ENCODE measurements at places on chromosomes 2 and 18.
A peak's percentile ranks its signal among the peaks of the same experiment; 100 is the strongest.

DNA sequence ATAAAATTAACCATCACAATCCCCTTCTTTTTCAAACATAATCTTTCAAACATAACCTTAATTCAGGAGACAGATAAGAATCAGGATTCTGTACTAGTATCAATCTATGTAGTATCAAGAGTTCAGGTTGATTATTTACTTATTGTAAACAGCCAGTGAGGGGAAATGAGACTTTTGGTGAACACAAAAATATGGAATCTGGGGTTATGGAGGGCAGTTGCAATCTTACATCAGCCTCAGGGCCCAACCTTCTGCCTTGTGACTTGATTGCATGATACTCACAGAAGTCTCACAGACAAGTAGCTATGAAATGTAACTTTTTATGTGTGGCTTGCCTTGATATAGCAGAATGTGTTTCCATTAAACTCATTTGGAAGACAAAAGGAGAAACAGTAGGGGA is 262.7 kb upstream of the THSD7B start:
- DNase-seq, result no peak

- no peak for DNase-seq
Measured at GRCh38 chr2:151869291-151869690, 41.1 kb upstream of the ARL5A start.

DNA sequence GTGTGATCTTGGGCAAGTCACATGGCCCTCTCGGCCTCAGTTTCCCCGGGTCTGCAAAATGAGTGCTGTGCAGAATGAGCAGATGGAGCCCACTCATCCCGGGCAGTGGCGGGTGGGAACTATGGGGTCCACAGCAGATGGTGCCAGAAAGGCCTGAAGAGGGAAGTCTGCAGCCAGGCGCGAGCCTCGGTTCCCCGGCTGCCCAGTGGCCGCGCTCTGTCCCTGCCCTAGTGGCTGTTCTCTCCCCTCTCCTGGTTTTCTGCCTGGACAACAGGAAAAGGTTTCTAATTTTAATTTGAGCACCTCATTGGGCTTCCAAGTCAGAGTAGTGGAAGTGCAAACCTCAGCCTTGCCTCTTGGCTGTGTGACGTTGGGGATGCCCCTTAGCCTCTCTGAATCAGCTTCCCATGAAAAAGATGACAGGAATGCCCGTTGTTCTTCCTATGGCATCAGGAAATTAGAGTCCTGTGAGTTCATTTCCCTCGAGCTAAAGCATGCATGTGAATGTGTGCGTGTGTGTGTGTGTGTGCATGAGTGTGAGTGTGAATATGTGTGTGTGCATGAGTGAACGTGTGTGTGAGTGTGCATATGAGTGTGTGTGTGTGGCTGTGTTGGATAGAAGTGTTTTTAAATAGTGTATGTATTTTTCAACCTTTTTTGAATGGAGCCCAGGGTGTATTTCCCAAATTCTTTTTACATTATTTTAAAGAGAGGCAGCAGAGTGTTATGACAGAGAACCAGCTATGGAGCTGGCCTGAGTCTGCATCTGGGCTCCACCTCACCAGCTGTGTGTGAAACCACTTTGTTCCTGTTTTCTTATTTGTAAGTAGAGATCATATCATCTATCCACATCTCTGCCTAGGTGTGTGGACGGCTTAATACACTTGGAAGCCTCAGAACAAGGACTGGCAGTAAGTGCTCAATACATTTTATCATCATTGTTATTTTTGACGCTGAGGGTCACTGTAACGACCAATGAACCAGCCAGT is 41.3 kb downstream of the RRM2 start:
- DNase-seq, result no peak

GRCh38 chr2:178787934-178788333 is 19.3 kb downstream of the TTN start:
- no peak for DNase-seq

DNA sequence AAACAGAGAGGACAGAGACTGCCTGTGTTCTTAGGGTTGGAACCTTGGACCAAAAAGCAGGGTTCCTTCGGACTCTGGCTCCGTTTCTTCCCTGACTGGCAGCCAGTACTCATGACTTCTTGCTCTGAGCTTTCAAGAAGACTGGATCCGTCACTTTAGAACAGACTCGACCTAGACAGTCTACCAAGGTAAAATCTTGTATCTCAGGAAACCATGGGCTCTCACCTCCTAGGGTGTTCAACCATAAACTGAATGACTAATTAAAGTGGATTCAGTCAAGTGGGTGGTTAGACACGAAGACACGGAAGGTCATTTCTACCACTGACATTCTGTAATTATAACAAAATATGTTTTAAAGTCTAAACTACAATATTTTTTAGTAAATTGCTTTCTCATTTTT is 153.8 kb upstream of the SLC39A10 start:
- no peak for DNase-seq

DNA sequence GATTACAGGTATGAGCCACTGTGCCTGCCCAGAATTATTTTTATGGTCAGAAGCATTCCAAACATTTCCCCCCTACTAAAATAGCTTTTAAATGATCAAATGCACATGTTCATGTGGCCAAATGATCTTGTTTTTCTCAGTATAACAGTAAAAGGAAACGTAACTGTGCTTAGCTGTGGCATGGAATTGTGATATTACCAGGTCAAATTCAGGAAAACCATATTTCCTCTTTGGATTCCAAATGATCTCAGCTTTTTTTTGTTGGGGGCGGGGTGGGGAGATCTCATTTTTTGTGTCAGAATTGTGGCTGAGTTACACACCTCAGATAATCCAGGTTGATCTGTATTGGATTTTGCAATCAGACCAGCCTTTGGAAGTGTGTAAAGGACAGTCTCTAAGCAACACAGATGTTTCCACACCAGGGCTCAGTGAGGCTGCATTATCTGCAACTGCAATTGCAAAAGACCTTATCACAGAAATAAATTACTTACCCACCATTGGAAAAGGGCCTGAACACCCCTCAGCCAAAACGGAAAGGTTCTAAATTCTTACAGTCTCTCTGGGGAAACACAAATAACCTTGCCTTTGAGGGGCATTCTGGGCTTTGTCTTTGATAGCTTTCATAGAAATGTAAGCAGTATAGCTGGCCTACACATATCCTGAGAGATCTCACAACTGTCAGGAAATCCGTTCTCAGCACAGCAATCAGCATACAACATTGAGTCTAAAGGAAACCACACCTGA is 8.4 kb downstream of the CASP10 start:
- no peak for DNase-seq

DNA sequence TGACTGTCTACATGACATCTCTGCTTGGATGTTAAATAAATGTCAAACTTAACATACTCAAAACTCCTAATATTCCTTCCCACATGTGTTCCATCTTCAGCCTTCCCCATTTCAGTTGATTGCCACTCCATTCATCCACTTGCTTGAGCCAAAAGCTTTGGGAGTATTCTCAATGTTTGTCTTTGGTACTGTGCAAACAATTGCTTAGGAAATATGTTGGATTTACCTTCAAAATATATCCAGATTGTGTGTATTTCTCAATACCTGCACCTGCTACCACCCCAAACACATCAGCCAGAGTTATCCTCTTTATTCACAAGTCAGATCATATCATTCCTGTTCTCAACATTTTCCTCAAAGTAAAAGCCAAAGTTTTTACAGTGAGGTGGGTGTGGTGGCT is 350.3 kb upstream of the FAM98A start:
- no peak for DNase-seq

DNA sequence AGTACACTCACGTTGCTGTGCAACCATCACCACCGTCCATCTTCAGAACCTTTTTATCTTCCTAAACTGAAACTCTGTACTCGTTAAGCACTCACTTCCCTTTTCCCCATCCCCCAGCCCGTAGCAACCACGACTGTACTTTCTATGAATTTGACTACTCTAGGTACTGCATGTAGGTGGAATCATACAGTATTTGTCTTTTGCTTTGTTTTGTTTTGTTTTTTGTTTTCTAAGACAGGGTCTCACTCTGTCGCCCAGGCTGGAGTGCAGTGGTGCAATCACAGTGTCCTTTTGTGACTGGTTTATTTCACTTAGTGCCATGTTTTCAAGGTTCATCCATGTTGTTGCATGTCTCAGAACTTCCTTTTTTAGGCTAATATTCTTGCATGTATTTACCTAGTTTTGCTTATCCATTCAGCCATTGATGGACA is 7.0 kb upstream of the TYMS start:
- peak; percentile 31 for DNase-seq

DNA sequence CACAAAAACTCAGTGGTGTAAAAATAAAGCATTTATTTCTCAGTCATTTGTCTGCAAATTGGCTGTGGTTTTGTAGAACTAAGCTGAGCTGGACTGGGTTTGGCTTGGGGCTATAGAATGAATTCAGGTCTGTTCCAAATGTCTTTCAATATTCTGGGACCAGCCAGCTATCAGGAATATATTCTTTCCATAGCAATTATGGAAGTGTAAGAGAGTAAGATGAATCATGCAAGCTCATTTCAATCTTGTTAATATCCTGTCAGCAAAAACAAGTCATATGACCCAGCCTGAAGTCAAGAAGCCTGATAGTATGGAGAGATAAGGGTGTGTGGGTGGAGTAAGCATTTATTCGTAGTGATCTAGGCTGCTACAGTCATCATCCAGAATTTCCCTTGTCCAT is 481.0 kb upstream of the CDH2 start:
- DNase-seq, result no peak

- no peak for DNase-seq
Measured at GRCh38 chr2:28055325-28055970, 164.9 kb downstream of the BABAM2 start.

DNA sequence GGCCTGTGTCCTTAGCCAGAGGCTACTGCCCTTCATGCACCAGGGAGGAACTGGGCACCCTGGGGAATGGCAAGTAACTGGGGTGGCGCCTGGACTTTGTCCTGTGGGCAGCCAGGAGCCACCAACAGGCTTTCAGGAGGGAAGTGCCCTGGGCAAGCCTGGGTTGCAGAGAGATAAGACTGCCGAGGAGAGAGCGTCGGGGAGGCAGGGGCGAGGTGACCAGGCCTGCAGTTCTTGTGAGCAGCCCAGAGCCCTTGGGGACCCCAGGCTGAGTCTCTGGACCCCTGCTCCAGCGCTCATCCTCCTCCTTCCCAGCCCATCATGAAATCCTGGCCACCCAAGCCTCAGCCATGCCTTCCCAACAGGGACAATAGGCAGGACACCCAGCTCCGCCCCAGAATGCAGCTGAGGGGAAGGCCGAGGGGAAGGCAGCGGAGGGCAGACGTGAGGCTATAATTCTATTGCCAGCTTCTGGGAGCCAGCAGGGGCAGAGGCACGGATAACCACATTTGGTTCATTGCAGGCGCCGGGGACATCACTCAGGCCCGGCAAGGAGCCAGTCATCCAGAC is 25.1 kb downstream of the ADRA2B start:
- no peak for DNase-seq

DNA sequence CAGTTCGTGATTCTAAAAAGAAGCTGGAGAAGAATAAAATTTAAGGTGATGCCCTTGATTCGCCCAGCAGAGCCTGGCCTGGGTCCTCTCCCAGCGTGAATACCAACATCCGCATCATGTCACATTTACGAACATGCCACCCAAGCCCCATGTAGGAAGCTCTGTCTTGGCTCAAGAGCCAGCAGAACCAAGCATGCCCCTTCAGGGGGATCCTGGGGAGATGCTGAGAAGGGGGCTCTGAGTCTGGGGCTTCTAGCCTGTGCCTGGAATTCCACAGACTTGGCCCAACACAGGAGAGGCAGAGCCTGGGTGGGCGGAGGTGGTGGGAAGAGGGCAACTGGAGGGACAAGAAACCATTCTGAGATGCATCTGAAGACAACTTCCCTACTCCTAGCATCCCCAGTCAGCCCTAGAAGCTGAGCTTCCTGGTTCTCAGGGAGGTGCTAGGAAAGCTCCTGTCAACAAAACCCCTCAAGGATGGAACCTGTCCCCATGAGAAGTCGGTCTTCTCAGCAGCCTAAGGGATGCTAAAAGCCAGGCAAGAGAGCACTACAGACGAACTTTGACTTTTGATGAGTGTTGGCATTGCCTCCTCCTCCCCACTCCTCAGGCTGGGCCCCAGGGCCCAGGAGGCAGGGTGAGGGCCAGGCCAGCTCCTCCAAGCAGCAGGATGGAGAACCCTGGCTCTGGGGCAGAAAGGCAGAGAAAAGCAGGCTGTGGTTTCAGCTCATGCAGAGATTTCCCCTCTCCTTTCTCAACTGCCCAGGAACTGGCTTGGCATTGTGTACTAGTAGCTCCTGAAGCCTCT is 57.9 kb downstream of the POLR1A start:
- DNase-seq, result no peak

DNA sequence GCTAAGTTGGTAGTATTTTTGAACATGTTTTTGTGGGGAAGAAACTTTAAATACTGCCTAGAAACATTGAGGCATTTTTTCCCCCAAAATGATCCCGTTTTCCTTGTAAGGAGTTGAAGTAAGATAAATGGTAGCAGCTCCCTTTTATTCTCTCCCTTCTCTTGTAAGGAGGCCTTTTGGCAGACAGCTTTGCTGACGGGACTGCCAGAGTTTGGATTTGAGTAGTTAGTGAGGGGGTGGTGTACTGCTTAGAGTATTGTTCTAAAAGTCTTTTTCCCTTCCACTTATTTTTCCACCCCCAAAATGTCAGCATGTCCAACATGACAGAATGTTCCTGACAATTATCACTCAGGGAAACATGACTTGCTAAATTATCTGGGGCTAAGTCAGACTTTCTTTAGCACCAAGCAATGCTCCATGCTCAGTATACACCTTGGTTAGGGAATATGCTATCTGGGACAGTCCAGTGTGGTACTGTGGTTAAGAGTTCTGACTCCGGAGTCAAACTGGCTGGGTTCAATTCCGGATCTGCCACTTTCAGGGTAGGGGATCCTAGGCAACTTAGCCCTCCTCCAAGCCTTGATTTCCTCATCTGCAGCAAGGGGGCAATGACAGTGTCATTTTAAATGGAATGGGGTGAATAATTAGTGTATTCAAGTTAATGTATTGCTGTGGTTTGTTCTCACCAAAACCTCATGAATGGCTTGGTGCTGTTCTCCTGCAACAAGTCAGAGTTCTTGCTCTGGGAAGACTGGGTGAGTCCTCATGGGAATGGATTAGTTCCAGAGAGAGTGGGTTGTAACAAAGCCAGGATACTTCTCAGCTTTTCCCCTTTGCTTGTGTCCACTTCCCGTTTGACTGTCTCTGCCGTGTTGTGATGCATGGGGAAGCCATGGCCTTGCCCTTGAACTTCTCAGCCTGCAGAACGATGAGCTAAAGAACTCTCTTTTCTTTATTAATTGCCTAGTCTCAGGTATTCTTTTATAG is 116.2 kb downstream of the TANC1 start:
- no peak for DNase-seq

DNA sequence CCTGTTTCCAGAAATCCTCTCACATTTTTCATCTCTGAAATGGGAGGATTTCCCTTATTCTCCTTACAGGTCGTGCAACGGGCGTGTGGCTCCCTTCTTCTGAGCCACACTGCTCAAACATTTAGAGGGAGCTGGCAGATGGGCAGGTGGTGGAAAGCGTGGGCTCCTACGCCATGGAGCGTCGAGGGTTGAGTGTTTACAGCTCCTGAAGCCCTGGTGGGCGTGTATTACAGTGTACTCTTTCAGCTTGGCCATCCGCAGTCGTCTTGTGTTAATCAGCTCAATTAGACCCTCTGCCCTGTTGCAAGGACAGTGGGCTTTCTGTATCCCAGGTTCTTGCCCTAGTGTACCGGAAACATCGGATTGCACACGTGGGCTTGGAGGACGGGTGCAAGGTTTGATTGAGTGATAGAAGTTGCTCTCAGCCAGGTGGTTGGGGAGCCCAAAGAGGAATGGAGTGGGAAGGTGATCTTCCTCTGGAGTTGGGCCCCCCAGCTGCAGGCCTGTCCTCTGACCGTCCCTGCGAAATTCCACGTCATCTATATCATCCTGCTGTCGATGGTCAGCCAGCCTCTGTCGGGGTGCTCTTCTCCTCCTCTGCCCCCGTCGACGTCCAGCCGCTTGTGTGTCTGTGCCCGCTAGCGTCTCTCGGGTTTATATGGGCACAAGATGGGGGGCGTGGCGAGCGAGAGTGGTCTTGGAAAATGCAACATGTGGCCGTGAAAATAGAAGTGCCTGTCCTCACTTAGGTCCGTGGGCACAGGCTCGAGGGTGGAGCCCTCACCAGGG is 120.3 kb upstream of the DSEL start:
- no peak for DNase-seq

Data from stimulated activated CD4-positive, alpha-beta T cell treated with anti-CD3 and anti-CD28 coated beads, Interleukin-15, amount 100 ng/mL, for 24 hours (primary cell).